ENCODE measurements at places on chromosomes 13 and 19.

GRCh38 chr19:41263042-41263849, 926 bp upstream of the HNRNPUL1 start:
- DNase-seq: peak; percentile 85

- DNase-seq: no peak
Observed at GRCh38 chr13:79647533-79647932, 166.6 kb downstream of the NDFIP2 start.

DNA sequence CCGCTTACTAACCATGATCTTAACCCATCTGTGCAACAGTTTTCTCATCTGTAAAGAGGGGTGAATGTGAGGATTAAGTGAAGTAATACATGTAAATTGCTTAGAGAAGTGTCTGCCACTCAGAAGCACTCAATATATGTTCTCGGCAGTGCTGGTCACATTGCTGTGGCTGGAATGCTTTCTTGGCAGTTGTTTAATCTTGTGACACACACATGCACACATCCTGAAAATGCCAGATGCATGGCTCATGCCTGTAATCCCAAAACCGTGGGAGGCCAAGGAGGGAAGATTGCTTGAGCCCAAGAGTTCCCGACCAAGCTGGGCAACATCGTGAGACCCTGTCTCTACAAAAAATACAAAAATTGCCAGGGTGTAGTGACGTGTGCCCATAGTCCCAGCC, 4.9 kb upstream of the DMKN start:
- no peak for DNase-seq

DNA sequence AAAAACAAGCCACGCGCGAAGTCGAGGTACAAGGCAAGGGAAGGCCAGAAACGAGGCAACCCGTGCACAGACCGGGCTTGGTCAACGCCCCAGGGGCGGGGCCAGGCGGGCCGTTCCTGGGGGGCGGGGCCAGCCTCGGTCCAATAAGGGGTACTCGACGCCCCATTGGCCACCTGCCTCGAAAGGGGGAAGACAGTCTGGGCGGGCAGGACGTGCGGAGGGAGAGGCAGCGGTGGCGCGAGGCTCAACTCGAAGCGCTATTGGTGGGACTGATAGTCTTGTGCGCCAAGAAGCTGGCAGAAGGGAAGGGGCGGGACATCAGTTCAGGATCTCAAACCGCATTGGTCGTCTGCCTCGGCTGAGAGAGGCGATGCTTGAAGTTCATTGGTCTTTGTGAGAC, at the start of gene LYPD4:
Gene LYPD4 (minus strand): TSS at position 83 of the 400 bp plus-strand sequence. CDS start 5,398 bp downstream, outside the sequence.
- no peak for DNase-seq

DNA sequence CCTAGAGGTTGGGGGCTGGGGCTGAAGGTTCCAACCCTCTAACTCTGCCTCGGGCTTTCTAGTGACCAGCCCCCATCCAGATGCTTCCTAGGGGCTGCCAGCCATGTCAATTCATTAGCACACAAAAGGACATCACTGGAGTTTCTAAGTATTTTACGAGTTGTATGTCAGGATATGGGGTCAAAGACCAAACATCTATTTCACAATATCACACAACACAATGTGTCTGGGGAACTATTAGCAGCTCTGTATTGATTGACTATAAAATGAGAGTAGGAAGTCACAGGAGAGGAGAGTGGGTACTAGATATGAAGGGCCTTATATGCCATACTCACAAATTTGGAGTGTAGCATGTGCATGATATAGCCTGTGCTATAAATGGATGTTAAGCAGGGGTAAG, 42.1 kb downstream of the LPAR6 start:
- DNase-seq: no peak

DNA sequence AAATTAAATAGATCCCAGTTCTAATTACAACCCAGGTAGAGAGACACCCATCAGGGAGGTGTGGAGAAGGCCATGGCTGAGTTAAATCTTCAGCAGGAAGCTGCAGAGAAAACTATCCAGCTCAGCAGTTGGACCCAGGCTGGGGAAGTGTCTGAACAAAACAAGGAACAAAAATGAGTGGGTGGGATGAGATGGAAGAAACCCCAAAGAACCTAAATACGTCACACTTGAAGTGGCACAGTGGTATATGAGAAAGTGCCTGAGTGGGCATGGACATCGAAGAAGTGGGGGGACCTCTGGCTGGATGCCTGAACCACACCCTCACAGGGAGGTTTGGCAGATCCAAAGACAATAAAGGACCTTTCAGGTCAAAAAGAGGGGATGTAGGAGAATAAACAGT, 3.5 kb upstream of the EPHX3 start:
- DNase-seq: no peak

Measured in NCI-H1092 treated with DMSO at 0.1 percent for 48 hours (cell line).